ENCODE measurements at places on chromosomes 4 and X.

DNA sequence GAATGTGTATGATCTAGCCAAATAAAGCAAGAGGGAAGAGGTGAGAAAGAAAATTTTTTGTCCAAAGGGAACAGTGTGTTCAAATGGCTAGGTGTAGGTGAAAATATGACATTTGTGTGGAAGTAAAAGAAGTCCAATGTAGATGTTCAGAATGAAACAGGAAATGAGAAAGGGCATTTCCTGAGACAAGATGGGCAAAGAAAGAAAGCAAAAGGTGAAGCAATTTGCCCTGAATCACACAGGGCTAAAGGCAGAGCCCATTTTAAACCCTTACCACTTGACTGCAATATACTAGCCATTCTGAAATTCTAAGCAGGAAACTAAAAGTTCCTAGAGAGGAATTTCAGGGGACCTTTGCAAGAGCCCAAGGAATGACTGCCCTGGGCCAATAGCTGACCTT is 36.0 kb downstream of the CLOCK start:
- DNase-seq = no peak

GRCh38 chr4:19164334-19164733 is 1087.4 kb upstream of the SLIT2 start:
- DNase-seq = no peak

DNA sequence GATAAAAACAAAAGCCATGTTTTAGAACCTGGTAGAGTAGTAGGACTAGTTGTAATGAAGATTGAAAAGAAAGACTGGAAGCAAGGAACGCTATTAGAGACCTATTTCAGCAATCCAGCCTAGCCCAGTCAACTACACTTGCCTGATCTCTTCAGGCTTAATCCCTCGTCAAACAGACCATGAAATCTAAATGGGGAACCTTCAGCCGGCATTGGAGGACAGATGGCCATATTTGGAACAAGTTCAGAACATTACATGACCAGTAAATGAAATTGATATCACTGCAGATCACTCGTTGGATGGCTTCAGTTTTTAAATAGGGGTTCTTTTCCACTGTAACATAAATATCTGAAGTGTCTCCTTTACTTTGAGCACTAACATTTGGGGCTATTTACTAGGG is 84.8 kb upstream of the WDR44 start:
- no peak for DNase-seq

DNA sequence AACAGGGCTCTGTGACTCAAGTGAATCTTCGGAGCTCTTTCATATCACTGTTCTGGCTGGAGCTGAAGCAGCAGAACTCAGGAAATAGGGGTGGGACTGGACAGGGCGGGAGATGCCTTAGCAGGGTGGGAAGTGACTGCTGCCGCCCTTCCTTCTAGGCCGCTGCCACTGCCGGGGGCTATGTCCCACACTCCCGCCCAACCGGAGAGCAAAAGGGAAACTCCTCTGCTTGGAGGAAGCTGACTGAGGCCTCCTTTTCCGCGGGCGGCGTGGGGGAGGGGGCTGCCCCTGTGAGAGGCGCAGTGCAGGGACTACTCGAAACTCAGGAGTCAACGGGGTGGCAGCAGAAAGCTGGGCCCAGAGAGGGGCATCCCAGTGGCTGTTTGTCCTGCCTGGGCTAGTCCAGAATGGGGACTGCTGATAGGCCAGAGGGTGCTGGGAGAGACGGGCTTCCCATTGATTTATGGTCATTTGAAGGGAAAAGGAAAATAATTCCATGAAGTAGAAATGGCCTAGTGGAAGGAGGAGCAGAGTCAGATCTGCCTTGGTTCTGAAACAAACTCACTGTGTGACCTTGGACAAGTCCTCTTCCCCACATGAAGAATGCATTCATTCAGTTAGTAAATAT is 36.9 kb downstream of the STARD8 start:
- no peak for DNase-seq

DNA sequence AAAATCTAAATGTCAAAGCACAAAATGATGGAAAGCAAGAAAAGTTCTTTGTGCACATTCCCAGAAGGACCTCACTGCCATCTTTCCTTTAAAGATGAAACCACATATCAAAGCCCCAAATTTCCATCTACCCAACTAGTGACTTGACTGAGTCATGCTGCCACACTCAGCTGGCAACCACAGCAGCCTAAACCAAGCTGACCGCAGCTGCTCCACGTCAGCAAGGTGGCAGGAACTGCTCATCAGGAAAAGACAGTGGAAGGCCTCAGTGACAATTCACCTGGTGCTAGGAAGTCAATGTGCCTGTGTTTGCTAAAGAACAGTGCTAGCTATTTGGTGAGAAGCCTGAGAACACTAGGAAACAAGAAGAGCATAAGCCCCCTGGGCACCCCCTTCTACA is 26.1 kb downstream of the ACOX3 start:
- DNase-seq = no peak

DNA sequence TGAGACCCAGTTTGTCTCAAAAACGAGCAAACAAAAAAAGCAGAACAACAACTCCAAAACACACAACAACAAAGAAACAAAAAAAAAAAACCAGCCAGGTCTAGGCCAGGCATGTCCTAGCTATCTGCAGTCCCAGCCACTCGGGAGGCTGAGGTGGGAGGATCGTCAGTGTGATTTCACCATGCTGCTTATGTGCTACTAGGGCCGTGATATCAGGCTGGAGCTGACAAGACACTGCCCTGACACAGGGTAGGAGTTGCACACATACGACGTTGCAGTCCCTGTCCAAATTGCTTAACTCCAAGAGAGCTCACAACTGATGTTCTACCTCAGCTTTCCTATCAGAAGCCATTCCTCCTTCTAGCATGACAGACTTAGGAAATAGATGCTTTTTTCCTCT is 204.9 kb downstream of the AASDH start:
- no peak for DNase-seq

DNA sequence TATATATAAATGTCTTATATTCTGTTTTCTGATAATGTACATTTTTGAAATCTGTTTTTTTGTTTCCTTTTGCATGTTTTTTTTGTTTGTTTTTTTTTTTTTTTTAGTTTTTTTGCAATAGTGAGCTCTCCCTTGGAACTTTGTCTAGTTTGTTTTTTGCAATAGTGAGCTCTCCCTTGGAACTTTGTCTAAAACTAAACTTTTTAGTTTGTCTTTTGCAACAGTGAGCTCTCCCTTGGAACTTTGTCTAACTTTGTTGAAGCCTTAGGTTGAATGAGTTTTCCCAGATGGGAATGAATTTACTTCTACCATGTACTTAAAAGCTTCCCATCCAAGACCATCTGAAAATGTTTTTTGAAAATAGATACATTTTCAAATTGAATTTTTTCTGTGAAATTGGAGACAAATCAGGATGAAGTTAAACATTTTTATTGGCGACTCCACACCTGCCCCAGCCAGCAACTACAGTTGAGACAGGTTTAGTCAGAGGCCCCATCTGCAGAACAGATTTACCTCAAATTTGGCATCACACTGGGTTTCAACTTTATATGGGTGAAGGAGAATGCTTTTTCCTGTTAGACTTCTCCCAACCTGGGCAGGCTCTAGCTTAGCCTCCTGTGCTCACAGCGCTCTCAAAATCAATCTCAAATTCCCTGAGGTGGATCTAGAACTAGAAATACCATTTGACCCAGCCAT is 16.0 kb downstream of the SLC9B2 start:
- DNase-seq = no peak

- no peak for DNase-seq
Observed at GRCh38 chrX:41095908-41096307, 10.7 kb downstream of the USP9X start.

DNA sequence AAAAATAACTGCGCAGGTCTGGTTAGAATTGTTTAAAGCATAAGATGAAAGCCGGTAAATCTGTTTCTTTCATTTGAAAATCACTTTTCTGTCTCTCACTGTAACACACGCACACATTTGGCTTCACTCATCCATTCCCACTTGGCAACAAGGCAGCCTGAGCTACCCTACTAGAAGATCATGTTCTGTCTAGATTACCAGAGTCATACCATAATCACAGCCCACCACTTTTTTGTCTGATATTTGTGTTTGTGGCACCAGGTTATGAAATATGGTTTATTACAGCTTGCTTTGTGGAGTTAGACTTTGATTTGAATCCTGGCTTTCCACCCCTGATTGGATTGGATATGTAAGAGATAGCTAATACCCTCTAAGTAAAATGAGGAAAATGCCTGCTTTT is 2.2 kb downstream of the USO1 start:
- no peak for DNase-seq

DNA sequence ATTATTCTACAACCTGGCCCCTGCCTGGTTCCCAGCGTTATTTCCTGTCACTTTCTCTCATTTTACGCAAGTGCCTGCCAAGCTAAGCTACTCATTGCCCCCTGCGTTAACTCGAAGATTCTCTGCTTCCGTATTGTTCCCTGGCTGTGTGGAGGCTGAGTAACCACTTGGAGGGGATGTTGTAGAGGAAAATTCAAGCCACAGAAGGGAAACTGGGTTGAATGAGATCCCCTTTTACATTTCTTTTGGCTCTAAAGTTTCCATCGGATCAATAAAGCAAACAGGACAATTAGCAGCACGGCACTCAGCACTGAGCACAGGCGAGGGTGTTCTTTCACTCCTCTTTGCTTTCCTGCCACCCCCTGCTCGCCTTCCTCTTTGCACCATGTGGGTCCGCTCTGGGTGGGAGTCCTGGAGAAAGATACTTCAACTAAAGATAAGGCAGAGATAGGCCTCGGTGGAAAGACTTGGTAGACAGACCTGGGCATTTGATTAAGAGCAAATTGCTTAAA is 4.2 kb upstream of the TMSB4X start:
- peak; percentile 60 for DNase-seq

DNA sequence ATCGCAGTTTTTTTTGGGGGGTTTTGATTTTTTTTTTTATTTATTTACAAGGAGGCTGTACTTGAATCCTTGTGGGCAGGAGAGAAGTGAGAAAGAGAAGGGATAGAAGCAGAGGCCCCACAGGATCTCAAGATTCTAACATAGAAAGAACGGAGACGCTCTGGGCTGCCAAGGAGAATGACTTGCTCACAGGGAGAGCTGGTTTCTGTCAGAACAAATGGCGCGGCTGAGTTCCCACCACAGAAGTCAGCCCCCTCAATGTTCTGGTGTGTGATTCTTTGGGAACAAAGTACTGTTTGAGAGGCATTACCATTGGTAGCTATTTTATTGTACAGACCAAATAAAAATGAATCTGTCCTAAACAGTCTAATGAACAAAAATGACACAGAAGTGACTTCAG is 80.6 kb downstream of the ATXN3L start:
- no peak for DNase-seq

GRCh38 chr4:3041192-3042142 is 32.9 kb downstream of the HTT-AS start:
- no peak for DNase-seq

- no peak for DNase-seq
Observed at GRCh38 chr4:152075253-152075928, 314.6 kb upstream of the GATB start.

GRCh38 chrX:151985531-151985930 is 11.1 kb upstream of the GABRE start:
- no peak for DNase-seq

DNA sequence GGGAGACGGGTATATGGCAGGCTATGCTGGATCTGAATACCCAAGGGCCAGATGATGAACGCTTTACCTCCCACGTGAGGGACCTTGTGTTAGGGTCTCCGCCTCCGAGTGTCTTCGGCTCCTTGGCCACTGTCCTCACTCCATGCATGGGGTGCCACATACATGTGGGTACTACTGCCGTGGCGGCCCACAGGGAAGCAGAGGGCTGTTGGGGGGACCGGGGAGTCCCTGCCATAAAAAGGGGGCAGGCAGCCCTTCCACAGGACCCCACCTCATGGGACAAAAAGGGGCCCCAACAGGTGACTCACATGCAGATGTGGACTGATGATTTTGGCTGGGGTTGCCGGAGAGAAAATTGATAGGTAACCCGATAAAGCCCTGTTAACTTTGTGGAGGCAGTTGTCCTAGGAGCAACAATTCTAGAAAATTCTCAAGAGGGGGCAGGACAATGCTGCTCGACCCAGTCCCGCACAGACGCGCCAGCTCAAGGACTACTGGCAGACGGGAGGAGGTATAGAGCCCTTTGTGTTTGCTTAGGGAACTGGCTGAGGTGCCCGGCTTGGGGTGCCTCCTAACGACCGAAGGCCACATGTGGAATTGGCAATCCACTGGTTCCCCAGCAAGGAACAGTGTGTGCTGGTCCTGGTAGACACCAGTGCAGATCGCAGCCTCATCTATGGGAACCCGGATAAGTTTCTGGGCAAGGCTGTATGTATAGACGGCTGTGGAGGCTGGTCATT is 695.7 kb upstream of the AGA start:
- DNase-seq = no peak

DNA sequence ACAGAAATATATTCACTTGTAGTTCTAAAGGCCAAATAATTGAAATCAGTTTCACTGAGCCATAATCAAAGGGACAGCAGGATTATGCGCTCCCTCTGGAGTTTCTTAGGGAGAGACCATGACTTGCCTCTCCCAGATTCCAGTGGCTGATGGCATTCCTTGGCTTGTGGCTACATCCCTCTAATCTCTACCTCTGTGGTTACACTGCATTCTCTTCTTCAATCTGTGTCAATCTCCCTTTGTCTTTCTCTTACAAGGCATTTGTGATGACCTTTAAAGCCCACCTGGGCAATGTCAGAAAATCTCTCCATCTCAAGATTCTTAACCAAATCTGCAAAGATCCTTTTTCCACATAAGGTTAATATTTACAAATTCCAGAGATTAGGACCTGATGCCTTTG is 260.2 kb downstream of the UNC5C start:
- DNase-seq = no peak

- no peak for DNase-seq
Observed at GRCh38 chrX:103101299-103102042, 8.5 kb upstream of the NXF3 start.

DNA sequence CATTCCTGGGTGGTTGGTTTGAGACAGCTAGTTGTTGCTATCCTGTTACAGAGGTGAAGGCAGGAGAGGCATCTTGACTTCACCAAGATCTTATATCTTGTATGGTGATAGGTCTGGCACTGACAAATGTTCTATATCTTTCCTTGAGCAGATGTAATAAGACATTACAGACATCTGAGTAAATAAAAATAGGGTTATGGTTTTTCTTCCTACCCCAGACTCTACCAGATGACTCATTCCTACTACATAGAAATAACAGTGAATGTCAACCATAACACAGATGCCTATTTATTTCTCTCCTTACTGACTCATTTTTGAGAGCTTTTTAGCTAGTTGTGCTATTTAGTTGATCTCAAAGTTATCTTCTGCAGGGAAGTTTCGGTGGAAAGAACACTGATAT is 21.9 kb downstream of the HNRNPH2 start:
- DNase-seq = no peak

DNA sequence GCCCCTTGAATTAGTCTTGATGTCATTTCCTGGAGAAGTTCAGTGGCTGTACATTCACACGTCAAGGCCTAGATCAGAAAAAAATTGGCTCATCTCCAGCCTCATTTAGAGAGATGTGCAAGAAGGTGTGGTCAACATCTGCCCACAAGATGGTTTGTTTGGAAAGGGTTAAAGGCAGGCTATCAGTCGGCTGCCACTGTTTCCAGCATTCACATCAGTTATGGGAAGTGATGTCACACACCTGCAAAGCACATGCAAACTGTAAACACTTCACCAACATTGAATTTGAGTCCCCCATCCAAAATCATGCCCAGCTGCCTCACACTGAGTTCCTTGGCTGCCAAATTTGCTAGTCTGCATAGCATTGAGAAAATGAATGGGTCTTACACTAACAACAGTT is 498.3 kb upstream of the INTU start:
- DNase-seq = no peak

GRCh38 chrX:117680286-117680685 is 436.3 kb downstream of the KLHL13 start:
- no peak for DNase-seq
